Esophagus muscularis mucosa (tissue), 4 donors: ENCODE measurements at places on chromosomes 4 and X.
A peak's percentile ranks its signal among the peaks of the same experiment; 100 is the strongest.

DNA sequence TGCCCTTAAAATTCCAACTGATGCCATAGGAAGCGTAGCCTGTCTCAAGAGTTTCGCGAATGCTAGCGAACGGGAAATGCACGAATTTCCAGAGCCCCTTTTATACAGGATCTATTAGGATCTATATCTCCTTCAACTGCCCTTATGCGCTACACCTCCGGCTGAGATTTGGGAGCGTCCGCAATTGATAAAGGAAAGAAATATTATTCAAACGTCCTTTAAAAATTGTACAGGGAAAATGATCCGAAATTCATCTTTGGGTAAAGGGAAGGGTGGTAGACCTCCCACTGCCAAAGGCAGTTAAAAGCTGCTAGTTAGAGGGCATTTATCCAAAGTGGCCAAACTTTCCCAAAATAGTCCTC, 609 bp downstream of the NR3C2 start:
- DNase-seq, result no peak

DNA sequence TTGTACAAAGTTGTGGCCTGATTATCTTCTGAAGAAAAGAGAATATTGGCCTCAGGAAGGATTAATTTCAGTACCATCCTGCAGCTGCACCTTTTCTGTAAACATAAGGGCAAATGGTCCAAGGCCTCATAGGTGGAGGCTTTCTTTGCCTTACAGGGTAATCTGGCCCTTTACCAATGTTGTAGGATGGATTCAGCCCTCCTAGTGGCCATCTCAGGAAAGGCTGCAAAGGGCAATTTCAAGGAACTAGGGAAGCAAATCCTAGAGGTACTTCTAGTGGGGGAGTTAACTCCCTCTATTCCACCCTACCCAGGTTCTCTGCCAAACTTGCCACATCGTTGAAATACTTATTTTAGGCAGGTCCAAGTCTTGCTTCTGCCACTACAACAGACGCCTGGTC, 57.6 kb downstream of the UGT2B11 start:
- no peak for DNase-seq

DNA sequence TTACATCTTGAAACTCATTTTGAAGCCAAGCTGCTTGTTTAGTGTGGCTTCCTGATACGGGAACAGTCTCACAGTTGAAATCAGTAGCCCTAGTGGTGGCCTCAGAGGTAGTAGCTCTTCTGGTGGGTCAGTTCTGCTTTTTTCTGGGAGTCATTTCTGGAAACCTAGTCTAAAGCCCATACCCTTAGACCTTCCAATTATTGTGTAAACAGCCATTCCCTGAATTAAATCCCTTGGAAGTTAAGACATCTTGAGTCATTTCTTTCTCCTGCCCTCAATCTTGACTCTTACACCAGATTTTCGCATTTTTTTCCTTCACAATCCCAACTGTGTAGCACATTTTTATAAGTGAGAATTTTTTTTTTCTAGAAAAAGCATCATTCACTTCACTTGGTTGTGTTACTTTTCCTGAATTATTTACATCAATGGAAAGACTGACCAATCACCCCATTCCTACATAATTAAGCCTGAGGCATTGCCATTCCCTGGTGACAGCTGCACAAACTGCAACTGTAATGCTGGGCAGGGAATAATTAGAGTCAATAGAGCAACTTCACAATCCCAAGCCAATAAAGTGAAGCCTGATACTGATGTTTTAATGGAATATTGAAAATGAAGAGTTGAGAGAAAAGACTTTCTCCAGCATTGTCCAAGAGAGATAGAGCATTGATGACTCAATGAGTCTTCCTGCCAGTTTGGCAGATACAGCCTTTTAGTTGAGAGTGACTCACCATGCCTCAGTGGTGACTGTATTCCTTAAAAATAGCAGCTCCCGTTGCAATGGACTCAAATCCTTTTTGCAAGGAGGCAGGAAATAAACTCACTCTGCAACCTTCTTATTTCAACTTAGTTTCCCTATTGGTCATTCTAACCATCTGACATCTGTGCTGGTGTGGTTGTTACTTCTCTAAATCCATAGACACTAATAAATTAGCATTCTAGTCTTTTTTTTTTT, 13.0 kb upstream of the SEPSECS start:
- no peak for DNase-seq

DNA sequence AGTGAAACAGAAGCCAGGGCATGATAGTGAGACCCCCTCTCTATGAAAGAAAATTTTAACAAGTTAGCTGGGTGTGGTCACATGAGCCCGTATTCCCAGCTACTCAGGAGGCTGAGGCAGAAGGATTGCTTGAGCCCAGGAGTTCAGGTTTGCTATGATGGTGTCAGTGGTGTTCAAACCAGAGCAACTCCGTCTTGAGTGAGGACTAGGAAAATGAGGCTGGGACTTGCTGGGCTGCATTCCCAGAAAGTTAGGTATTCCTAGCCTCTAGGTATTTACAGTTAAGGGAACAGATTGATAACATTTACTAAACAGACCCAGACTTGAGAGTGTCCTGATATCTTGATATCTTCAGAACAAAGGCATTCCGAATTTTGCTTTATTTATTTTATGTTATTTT, 37.0 kb upstream of the NOCT start:
- DNase-seq, result no peak

- DNase-seq, result no peak
Measured at GRCh38 chrX:9681011-9681410, 84.6 kb downstream of the GPR143 start.

DNA sequence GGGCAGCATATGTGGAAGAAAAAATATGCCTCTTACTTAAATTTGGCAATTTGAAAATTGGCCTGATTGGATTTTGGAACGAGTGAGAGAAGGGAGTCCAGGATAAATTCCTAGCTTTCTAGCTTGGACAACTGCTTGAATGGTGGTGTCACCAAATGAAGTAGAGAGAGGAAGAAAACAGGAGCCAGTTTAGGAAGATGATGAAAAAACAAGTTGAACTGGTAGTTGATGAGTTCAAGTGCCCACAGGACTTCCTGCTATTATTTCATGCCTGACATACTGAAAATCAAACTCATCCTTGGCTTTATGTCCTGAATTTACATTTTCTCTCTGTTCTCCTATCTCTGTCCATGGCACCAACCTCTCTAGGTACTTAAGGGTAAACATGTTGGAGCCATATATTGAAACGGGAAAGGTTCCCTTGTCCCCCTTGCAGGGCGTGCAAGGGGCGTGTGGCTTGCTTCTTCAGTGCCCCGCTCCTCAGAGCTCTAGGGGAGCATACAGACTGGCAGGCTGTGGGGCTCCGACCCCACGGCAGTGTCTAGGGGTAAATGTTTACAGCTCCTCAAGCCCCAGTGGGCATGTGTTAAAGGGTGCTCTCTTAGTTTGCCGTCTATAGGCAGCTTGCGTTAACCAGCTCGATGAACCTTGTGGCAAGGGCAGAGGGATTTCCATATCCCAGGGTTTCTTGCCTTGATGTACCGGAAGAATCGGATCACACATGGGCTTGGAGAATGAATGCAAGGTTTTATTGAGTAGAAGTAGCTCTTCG, 250.7 kb upstream of the PGRMC2 start:
- DNase-seq, result peak; percentile 77

DNA sequence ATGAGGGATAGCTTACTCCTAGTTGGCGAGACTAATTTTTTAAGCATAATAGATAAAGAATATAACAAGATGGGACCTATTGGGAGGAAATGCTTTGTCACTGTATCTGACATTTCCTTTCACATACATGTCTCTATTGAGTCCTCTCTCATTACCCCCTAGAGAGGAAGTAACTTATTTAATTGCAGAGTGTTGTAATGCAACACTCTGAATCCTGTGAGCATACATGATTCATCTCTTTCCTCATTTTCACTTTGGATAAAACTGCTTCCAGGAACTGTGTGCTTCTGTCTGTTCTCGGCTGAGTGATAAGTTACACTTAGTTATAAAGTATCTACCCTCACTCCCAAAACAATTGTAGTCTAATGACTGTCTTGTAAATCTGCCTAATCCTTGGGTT, 266.1 kb upstream of the ANXA10 start:
- DNase-seq, result no peak

DNA sequence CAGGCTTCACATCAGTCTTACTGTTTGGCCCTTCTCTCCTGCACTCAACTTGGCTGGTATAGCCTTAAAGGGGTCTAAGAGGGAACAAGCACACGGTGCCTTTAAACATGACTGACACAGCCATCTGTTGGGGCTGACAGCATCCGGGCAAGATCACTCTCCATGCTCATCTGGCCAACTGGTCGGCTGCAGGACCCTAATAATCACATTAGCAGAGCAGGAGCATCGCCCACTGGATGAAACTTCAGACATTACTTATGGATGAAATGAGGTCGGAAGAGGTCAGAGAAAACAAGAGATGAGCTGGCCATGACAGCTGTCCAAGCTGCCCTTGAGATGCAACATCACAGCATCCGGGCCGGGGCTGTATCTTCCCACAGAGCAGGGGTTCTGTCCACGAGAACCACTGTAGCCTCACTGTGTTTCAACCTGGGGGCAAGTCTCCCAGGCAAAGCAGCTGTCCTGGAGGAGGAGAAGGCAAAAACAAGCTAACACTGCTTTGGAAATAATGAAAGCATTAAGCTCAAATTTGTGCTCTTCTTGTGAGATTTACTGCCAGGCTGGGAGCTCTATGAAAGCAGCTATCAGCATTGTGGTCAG, 94.4 kb upstream of the TTC29 start:
- DNase-seq, result no peak

GRCh38 chr4:152476796-152477195, 59.1 kb downstream of the FBXW7 start:
- no peak for DNase-seq

DNA sequence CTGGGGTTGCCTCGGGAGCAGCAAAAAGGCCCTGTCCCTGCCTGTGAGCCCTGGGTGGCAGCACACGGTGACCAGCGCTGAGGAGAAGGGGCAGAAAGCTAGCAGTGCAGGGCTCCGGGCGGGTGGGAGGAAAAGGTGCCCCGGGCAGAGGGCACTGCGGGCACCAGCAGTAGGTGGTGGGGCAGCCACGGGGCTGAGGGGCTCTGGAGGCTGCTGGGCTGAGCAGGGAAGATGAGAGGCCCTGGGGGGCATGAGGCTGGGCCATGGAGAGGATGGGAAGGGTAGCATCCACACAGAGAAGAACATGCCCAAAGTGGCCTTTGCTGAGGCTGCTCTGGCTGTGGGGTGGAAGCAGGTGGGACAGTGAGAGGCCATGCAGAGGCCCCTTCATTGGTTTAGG, 67.5 kb upstream of the NKX1-1 start:
- no peak for DNase-seq

DNA sequence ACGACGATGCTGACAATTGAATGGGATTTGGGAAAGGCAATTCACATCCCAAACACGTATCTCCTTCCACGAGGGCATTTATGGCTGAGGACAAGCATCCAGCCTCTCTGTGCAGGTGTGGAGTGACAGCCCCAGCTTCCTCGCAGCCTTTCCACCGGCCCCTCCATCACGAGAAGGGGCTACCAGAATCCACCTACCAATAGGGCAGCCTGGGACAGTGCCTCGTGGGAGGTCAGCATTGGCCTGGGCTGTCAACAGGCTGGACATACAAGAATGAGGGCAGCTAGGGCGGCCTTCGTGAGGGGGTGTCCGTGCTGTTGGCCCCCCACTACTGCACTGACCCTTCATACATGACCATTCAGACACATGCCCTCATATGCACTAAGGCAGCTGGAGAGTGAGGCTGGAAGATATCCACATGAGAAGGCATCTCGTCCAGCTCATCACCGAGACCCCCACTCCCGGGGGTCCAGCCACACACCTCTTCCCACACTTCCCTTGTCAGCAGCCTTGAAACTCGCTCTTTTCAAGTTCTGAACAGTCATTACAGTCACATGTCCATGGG, 81.0 kb upstream of the ADRA2C start:
- no peak for DNase-seq

DNA sequence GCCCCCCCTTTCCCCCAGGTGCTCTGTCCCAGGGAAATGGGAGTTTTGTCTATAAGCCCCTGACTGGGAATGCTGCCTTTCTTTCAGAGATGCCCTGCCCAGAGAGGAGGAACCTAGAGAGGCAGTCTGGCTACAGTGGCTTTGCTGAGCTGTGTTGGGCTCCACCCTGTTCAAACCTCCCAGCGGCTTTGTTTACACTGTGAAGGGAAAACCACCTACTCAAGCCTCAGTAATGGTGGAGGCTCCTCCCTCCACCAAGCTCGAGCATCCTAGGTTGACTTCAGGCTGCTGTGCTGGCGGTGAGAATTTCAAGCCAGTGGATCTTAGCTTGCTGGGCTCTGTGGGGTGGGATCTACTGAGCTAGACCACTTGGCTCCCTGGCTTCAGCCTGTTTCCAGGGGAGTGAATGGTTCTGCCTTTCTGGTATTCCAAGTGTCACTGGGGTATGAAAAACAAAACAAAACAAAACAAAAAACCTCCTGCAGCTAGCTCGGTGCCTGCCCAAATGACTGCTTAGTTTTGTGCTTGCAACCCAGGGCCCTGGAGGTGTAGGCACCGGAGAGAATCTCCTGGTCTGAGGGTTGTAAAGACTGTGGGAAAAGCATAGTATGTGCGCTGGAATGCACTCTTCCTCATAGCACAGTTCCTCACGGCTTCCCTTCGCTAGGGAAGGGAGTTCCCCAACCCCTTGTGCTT, 41.7 kb downstream of the ITM2A start:
- DNase-seq, result no peak

DNA sequence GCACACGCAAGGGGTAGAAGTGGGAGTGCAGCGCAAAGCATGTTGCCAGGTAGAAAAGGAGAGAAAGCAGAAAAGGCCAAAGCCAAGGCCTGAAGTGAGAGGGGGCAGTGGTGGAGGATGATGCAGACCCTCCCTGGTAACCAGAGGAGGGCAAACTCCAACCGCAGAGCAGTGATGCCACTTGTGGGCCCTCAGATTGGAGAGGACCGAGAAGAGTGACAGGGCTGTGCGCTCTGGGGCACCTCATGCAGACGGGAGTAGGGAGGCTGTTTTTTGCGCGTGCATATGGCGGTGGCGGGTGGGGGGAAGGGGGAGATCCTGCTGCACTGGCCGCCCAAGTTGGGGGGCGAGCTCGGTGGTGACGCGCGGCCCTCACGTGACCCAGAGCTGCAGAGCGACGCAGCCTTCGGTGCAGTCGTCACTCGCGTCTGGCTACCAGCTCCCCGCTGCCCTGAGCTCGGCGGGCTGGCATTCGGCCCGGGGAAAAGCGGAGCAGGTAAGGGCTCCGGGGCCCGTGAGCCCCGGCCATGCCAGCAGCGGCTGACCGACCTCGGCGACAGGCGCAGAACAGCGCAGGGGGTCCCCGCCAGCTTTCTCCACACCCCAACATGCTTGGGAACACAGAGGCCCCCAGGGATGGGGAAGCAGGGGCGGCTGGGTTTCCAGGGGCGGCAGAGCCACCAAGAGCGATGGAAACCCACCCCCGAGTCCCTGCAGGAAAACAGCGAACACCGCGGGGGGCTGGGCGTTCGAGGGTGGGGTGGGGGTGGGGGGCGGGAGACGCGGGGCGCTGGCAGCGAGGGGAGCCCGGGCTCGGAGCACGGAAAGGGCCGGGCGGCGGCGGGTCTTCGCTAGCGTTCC, at the start of gene BEX3:
BEX3 (plus strand) TSS at position 421 of the 861 bp plus-strand sequence. CDS start 984 bp downstream, outside the sequence.
- DNase-seq, result no peak

DNA sequence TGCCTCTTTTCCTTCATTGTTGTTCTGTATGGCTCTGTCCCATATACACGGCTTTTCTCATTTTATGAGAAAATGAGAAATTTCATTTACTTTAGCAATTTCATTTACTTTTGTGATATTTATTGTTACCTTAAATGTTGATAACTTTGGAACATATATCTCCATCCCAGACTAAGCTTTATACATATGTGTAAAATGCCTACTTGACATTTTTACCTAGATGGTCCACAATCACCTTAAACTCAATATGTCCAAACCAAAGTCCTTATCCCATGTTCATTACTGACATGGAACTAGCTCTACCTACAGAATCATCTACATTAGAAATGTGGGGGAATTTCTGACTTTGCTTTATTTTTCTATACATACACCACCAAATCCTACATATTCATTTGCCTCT, 590.5 kb upstream of the CT83 start:
- DNase-seq, result no peak
